Left renal pelvis (tissue), 4 donors: ENCODE measurements at places on chromosomes 3 and 15. TPM values are rescaled to one million over a fixed set of nuclear protein-coding genes. Genes with fewer than 3 reads are reported as not detected.

Gene GCSAM
- 1.8 TPM for polyA plus RNA-seq

Gene FBXL2
- 31.2 TPM for polyA plus RNA-seq

- no peak for DNase-seq
These were observed 132.6 kb upstream of the TNIK start for GRCh38 chr3:171592786-171593185.

- no peak for DNase-seq
These were observed 95.5 kb downstream of the CHST2 start for GRCh38 chr3:143215059-143215458.
